ENCODE measurements at places on chromosomes 13 and 19.
A peak's percentile ranks its signal among the peaks of the same experiment; 100 is the strongest.

DNA sequence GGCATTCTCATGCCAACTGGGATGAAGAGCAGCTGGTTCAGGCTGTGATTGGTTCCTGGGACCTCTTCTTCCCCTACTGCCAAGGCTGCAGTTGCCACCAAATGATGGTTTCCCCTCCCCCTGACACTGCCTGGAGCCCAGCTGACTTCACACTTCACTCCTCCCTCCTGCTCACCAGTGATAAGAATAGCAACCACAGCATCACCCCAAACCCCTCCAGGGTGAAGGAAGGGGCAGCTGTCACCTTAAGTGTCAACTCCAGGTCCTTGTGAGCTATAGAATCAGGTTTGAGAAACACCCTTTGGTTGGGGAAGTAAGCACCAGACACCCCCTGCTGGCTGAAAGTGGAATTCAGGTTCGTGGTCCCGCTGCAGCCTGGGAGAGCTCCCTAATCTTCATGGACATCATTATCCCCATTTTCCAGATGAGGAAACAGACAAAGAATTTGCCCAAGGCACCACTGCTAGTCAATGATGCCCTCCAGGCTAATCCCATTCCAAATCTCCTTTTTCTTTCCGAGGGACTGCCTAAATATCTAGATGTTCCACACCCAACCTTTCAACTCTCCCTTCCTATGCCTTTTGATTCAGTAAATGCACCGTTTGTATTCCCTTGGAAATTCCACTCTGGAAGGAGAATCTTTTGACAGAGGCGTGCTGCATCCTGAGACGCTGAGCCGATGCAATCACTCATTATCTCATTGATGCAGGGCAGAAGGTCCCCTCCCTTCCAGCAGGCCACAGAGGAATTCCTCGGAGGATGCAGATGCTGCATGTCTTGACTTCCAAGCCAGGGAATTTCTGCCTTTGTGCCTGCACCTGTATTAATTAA, 50.6 kb upstream of the UQCRFS1 start:
- DNase-seq = peak; percentile 43

DNA sequence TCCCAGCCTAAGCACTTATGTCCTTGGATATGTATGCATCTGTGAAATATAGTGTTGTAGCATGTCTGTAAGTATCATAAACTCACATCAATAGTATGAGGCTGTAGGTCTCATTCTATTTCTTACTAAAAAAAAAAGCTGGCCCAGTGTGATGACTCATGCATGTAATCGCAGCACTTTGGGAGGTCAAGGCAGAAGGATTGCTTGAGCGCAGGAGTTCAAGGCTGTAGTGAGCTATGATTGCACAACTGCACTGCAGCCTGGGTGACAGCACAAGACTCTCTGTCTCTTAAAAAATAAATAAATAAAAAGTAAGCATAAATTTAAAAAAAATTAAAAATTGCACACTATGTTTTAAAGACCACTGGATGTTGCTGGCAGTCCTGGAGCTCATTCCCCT, 79.1 kb upstream of the SPATA13 start:
- no peak for DNase-seq

GRCh38 chr13:109667807-109668291, 118.5 kb downstream of the IRS2 start:
- DNase-seq = peak; percentile 64

DNA sequence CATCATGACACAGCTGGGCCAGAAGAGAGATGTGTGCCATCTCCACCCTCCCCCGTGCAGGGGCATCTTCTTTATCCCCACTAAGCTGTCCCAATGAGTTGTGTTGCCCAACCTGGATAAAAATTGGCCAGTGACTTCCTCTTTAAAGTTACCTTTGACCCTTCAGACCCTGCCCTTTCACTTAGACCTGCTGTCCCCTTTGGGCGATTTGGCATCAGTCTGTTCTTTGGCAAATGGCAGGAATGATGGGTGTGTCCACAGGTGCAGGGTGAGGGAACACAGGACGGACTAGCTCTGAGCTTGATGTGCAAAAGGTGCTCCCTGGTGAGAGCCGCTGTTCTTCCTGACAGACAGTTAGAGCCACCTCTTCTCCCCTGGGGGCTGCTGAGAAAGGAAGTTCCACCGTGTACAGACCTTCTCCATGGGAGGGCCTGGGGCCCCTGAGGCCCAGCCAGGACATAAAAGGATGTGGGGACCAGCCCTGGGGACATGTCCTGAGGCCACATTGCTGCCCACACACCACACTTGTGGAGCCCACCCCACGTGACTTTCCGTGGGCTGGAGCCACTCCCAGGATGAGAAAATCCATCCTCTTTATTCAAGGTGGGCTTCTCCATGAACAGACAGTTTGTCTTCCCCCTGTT, 1.7 kb downstream of the CYP4F8 start:
- DNase-seq = no peak

GRCh38 chr19:45990113-45990728, 5.0 kb upstream of the CCDC61 start:
- DNase-seq = no peak

- DNase-seq = no peak
These were observed 107.2 kb downstream of the FNDC3A start for GRCh38 chr13:49082653-49083536.

GRCh38 chr13:84867246-84867645, 932.0 kb downstream of the SLITRK6 start:
- no peak for DNase-seq

DNA sequence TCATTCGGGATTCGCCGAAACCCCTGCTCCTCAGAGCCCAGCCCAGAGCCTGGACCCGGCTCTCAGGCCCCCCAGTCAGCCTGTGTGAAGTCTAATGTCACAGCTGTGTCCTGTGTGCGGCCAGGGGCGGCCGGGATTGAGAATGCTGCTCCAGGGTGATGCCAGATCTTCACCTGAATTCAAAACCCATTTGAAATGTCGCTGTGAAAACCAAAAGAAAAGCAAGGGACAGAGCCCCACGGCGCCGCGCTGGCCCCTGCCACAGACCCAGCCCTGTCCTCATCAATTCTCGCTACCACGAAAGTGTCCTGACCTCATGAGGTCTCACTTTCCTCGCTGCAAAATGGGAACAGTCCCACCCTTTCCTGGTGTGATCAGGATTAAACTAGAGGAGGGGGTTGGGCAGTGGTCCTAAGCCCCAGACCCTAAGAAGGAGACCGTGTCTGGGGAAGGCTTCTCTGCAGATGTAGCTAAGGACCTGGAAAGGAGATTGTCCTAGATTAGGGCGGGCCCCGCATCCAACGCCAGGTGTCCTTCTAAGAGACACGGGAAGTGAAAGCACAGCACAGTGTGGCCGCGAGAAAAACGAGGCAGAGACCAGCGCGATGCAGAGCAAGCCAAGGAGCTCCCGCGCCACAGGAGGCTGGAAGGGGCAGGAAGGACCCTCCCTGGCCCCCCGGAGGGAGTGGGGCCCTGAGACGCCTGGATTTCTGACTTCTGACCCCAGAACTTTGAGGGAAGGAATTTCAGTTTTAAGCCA, 34.0 kb upstream of the SPACA7 start:
- no peak for DNase-seq

- no peak for DNase-seq
These were observed 110.4 kb downstream of the RAB20 start for GRCh38 chr13:110450941-110451730.

DNA sequence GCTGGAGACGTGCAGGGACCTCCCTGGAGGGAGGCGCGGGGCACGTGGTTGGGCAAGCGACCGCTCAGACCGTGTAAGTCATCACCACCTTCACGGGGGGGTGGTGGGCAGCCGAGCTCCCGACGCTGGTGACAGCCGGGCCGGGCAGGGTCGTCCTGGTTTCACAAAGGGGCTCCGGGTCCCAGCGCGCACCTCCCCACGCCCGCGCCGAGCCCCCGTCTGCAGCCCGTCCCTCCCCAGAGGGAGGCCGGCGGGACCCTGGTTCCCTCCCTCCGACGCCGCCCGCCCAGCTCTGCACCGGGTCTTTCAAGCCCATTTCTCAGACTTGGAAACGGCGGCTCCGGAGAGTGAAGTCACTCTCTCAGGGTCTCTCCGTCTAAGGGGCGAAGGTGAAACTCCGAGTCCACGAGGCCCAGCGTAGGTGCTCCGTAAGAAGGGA, 729 bp upstream of the ARID3A start:
- DNase-seq = no peak

DNA sequence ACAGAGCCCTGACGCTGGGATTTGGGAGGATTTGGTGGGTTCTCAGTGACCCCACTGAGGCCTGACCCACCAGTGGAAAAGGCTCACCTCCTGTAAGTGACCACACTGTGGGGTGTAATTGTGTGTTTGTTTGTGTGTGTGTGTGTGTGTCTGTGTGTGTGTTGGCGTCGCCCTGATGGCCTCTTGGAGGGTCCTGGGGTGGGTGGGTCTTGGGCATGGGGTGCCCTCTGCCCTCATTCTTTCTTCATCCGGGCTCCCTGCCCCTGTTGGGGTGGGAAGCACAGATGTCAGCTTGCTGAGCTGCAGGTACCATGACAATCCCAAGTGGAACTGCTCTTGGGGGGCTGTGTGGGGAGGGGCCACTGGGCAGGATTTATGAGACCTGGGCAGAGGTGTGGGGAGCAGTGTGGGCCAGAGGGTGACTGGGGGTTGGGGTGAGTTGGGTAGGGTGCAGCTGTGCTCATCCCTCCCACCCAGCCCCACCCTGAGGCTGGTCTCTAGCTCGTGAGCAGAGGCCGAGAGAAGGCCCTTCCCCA, 22.8 kb downstream of the WTIP start:
- DNase-seq = no peak

- DNase-seq = no peak
These were observed 11.6 kb downstream of the REXO1 start for GRCh38 chr19:1836458-1837221.

- DNase-seq = no peak
These were observed 31.1 kb downstream of the RDH8 start for GRCh38 chr19:10044390-10044789.

- DNase-seq = no peak
These were observed 366 bp upstream of the KL start for GRCh38 chr13:33015791-33016323.

GRCh38 chr13:51269039-51269438, 46.8 kb downstream of the FAM124A start:
- no peak for DNase-seq

GRCh38 chr13:62799931-62800436, 1384.3 kb upstream of the PCDH20 start:
- no peak for DNase-seq

- no peak for DNase-seq
These were observed 2783.8 kb downstream of the PCDH9 start for GRCh38 chr13:64446372-64446771.

DNA sequence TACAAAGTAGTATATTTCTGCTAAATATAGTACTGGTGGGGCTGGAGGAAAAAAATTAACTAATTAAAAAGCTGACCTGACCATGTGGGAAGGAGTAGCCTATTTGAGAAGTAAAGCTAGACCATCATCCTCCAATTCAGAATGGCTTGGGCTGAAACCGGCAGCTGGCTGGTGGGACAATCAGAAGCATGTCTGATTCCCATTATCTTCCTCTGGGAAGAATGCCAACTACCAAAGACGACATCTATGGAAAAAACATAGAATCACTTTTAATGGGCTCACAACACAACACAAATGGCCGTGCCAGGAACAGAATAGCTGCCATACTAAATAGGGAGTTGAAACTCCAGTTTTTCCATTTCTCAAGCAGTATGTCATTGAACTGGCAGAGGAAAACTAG, 120.4 kb upstream of the FREM2 start:
- DNase-seq = peak; percentile 85

- peak; percentile 58 for DNase-seq
These were observed 24.6 kb downstream of the NOSIP start for GRCh38 chr19:49555600-49556411.

- no peak for DNase-seq
These were observed 609 bp downstream of the EPS15L1 start for GRCh38 chr19:16470911-16471811.

GRCh38 chr13:110280231-110280813, 26.6 kb downstream of the COL4A1 start:
- DNase-seq = no peak

- no peak for DNase-seq
These were observed 161.5 kb downstream of the KATNAL1 start for GRCh38 chr13:30145709-30146367.

- DNase-seq = no peak
These were observed 17.7 kb downstream of the TSHZ3 start for GRCh38 chr19:31331536-31331935.

DNA sequence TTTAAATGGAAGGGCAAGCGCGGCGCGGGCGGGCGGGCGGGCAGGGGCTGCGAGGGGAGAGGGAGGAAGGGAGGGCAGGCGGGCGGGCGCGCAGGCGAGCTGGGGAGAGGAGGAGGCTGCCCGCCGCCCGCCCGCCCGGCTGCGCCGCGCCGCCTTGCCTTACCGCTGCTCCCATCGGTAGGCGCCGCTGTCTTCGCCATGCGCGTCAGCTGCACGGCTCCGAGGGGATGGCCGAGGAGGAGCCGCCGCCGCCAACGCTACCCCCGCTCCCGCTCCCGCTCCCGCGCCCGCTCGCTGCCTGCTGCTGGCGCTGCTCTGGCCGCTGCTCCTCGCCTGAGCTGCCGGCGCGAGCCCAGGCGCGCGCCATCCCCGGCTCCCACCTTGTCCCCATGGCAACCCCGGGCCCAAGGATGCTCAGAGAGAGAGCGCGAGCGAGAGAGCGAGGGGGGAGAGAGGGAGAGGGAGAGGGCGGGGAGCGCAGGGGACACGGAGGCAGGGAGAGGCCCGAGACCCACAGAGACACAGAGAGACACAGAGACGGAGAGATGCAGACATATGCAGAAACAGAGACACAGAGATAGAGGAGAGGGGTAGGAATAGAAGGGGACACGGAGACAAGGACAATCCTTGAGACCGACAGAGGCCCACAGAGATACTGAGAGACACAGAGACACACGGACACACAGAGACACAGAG, 40.3 kb downstream of the DEDD2 start:
- DNase-seq = peak; percentile 81

GRCh38 chr19:48613024-48613851, 1.6 kb downstream of the FAM83E start:
- DNase-seq = no peak

DNA sequence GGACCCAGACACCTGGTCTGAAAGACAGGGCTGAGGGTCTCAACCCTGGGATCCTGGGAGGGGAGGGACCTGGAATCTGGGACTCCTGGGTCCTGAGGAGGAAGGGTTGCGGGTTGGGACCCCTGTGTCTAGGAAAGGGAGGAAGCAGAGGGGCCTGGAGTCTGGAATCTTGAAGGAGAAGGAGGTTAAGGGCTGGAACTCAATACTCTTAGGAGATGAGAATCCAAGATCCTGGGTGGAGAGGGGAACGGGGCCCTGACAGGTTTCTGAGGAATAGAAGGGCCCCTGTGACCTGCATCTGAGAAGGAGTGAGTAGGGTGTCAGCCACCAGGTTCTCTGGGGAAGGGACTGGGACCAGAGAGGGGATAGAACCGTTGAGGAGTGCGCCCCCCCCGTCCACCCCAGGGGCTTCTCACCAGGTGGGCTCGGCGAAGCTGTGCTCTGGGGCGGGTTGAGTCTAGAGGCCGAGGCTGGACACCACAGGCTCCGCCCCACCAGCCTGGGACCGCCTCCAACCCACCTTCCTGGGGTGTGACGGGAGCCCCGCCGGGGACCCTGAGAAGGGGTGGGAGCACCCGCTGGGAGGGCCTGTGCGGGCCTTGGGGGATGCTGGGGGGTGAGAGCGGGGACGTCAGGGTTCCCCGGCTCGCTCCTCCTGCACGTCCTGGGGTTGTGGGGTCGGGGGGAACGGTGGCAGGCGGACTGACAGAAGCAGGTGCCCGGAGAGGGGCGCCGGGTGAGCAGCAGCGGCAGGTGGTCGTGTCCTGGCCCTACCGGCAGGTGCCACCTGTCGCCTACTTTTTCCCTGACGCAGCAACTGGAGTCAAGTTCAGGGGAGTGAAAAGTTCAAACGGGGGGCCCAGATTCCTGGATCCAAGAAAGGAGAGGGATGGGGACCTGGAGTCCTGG, at the start of gene MAMSTR:
Gene MAMSTR, minus strand, starts transcription at position 463 of the 909 bp plus-strand sequence. CDS start 694 bp downstream, outside the sequence.
- DNase-seq = no peak
